ENCODE measurements at places on chromosomes 5 and 9.

- DNase-seq: peak; percentile 36
These were observed 87.1 kb downstream of the SEMA4D start for GRCh38 chr9:89410641-89411350.

- no peak for DNase-seq
These were observed 11.8 kb downstream of the ACSL6 start for GRCh38 chr5:131999441-132000240.

- DNase-seq: no peak
These were observed 12.8 kb upstream of the TSSK1B start for GRCh38 chr5:113447498-113448050.

DNA sequence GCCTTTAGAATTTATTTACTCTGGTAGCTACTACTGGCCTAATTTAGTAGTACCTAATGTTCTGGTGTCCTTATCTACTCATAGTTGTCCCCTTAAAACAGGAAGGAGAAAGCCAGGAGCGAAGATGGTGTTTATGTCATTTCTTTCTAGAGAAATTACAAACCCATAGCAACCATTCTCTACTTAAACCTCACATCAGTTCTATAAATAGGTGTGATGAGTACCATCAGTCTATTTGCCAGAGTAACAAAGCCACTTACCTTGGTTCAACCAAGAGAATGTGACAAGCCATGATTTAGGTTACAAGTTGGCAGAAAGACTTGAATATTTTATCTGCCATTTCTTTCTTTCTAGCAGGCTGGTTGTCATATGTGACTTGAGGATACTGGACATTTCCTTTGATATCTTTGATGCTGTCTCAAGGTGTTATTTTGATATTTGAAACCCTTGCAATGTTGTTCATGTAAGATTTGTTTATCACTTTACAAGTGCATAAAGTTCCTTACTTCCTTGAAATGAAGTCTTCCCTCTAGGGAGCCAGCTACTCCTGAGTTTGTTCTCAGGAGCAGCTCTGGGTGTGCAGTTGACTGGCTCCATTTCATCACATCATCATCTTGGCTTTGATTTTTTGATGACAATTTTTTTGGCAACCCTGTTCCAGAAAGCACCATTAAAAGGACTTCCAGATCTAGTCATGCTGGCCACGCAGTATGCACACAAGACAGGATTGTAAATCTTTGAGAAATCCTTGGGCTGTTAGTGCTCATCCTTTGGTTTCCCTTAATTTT lies 286.8 kb downstream of the ARHGAP26 start:
- no peak for DNase-seq

DNA sequence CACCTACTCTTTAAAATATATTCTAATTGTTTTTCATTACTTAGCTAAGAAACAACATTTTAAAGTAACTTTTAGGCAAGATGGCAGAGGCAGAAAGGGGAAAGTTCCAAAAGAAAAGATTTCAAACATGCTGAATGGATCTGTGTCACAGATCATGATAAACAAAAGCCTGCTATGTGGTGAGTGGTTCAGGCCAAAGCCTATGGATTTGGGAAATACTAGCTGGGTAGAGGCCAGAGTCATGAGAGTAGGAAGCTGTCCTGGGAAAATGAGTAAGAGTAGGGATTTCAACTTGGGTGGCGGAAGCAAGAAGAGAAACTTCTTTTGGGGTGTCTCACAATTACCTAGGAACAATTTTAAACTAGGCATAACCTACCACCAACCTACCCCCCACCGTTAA lies 68.7 kb upstream of the GRHPR start:
- no peak for DNase-seq

GRCh38 chr5:130077007-130077406 lies 172.7 kb downstream of the CHSY3 start:
- DNase-seq: no peak

- peak; percentile 33 for DNase-seq
These were observed 364 bp downstream of the RPS6 start for GRCh38 chr9:19379697-19380046.

GRCh38 chr9:88256216-88256615 lies 117.9 kb upstream of the SPATA31C2 start:
- DNase-seq: no peak

DNA sequence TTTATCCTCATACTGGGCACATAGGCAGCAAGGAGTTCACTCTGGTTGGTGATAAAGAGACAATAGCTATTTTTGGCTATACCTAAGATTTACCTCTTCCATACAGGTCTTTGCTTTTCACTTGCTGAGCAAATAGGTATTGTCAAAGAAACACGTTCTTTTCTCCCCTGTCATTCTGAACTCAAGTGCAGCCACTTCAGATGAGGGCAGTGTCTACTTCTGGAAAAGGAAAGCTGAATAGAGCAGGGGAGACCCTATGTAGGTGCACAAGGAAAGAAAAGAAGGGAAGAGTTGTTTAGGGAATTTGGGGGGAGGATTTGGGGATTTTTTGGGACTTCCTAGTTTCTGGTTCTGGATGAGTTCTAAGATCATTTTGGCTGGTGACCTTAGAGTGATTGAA lies 109.6 kb downstream of the ATP10B start:
- DNase-seq: no peak

DNA sequence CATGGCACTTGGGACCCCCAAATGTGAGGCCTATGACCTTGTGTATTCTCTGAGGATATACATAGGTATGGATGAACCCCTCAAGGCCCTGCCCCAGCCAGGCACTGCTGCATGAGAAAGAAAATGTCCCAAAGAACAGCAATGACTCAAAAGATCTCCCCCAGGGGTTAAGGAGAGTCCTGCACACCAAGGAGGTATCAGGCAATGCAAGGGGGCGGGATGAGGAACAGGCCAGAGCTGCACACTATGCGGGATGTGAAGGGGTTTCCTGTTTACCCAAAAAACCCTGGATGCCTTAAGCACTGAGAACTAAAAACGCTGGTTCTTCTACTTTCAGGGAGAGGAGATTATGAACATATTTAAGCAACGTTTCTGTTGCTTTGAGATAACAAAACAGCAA lies 3.4 kb downstream of the RAPGEF1 start:
- DNase-seq: no peak

DNA sequence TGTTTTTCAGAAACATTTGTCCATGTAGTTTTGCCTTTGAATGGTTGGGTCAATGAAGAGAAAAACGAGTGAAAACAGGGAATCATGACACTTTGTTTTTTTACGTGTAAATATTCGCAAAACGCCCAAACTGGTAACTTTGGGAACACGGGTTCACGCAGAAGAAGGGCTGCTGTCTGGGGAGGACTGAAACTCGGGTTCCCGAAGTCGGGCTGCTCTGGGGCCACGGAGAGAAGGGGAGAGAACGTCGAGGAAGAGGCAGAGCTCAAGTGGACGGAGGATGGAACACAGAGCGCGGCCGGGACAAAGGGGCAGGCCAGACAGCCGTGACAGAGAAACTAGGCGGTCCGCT lies 478 bp upstream of the SETD9 start:
- DNase-seq: no peak

DNA sequence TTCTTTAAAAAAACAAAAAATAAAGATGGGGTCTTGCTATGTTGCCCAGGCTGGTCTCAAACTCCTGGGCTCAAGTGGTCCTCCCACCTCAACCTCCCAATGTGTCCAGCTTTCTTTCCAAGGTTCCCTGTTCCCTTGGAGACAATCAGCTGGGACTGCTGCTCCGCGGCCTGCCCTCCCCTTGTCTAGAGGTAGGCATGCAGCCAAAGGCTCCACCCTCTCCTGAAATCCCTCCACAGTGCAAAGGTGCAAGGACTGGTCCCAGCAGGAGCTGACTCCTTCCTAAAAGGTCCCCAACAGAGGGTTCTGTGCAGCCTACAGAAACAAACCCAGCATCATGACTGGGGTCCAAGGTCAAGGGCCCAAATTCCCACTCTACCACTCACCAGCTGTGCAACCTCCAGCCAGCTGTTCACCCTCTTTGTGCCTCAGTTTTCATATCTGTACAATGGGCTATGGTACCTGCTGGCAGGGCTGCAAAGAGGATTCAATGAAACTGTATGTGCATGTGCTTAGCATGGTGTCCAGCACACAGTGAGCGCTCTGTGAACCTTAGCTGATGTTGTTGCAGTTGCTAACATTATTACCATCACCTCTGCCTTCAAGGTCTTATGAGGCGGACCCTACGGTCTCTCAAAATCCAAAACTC lies 47.5 kb downstream of the BARX1 start:
- DNase-seq: no peak

DNA sequence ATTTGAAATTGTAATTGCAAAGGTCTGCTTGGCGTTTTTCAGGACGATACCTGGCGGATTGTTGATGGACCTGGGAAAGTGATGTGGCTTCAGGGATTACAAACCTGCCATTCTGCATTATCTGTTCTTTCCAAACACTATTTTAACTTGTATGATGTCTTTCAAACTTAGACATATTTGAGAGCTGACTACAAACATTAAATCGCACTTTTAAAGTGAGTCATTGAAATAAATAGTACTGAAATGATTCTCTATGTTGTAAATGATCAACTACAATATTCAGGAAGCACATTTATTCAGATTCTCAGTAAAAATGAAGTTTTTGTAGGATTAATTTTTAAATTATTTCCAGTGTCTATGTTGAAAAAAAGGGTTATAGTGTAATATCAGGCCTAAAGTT lies 32.3 kb upstream of the TMEM171 start:
- no peak for DNase-seq

DNA sequence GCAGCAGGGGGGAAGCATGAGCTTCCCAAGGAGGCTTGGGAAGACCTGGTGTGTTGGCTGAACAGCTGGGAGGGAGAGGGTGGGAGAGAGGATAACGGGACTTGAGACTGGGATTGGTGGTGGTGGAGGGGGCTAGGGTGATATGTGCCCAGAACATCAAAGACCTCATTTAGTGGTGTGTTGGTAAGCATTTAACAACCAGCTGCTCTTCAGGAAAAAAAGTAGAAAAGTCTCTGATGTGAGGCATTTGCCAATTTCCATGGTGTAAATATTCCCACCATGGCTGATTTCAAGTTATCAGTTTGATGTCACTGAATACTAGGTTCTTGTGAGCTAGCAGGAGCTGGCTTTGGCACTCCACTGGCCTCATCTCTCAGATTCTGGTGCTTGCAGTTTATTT lies 170.8 kb downstream of the MACROH2A1 start:
- no peak for DNase-seq

GRCh38 chr5:18403941-18404438 lies 769.7 kb downstream of the TAF11L14 start:
- no peak for DNase-seq

GRCh38 chr5:107385708-107386107 lies 285.0 kb downstream of the EFNA5 start:
- no peak for DNase-seq

DNA sequence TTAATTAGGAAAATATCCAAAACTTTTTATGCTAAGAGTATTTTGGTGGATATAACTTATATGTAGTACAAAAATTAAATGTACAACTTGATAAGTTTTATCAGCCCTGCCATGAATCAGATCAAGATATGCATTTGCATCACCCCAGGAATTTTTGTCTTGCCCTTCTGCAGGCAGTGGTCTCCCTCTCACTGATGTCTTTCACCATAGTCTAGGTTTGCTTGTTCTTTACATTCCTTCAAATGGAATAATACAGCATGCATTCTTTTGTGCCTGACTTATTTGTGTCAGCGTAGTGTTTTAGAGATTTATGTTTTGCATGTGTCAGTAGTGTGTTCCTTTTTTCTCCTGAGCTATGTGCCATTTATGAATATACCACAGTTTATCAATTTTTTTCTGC lies 36.4 kb downstream of the RNF180 start:
- DNase-seq: no peak

DNA sequence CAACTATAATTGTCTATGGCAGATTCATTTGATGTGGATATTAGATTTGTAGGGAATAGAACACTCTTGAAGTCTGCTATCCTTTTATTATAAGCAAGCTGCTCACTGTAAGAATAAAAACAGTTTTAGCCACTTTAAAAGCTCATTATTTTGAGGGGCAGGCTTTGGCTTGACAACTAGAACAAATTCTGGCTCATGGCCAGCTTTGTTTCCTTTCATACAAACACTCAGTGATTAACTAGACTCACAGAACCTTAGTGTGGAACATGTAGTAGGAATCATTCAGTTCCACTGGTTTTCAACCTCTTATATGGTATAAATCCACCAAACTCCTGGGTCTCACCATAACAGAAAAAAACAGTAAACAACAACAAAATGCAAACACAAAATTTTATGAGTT lies 27.4 kb upstream of the CEP120 start:
- no peak for DNase-seq

DNA sequence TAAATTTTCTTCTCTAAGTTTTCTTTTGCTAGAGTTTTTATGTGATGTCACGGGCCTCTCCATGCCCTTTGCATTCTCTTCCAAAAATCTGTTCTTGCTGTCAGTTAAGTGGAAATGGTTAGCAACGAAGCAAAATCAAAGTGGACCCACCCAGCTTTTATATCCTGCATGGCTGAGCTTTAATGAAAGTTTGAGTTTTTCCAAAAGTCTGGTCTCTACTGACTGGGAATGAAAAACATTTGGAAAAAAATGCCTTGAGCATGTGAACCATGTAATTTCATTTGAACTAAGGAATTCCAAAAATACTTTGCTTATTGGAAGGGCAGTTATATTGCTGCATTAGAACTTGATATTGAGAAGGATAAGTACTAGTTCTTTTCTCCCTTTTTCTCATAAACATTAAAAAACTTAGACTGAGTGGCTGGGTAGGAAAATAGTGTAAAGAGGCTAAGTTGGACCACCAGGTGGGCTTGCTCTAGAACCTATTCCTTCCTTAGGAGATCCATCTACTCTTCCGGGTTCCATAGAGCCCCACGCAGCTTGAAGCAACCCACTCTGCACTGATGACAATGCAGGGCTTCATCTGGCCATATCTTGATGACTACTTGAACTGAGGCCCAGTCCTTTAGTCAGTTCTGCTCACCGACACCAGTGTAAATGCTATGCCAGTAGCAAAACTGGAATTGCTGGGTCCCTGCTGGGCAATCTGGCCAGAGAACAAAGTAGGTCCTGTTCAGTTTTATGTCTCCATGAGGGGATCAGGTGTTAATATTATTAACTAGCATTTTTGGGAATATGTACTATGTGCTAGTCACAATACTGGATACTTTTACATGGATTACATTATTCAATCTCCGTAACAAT lies 17.4 kb upstream of the RIC1 start:
- no peak for DNase-seq

DNA sequence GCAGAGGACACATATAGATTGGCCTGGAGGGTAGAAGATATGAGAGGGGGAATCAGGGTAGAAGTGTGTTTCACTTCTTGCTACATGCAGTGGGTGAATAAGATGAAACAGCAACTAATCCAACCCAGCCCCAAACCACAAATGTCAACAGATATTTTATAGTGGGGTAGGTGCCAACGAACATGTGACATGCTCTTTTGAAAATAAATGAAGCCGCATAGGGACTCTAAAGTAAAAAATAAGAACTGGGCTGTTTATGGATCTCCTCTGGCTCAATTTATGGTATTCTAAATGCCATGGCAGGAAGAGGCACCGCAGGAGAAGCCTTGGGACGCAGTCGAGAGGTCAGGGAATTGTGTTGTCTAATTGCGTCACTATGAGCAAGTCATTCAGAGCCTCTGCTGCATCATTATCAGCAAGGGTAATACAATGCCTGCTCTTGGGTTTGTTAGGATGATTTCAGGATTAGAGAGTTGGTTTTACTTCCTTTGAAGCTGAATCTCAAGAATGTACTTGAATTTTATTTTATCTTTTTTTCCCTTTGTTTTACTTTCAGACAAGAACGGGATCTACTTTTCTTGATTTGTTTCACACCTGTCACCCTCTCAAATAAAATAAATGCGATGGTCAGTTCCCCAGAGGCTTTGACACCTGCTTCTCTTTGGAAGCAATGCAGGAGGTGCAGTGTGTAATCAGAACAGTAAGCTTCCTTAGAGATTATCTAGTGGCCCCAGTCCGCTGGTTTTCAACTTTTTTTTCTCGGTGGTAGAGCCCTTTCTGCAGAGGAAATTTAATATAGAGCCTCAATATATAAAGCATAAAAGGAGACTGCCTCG lies 375.6 kb upstream of the CLINT1 start:
- DNase-seq: no peak
